Hematopoietic multipotent progenitor cell treated with erythropoietin and hydrocortisone succinate and interleukin-3 and kit ligand, for 17 days (in vitro differentiated cells): ENCODE measurements at places on chromosomes 5 and 9.

DNA sequence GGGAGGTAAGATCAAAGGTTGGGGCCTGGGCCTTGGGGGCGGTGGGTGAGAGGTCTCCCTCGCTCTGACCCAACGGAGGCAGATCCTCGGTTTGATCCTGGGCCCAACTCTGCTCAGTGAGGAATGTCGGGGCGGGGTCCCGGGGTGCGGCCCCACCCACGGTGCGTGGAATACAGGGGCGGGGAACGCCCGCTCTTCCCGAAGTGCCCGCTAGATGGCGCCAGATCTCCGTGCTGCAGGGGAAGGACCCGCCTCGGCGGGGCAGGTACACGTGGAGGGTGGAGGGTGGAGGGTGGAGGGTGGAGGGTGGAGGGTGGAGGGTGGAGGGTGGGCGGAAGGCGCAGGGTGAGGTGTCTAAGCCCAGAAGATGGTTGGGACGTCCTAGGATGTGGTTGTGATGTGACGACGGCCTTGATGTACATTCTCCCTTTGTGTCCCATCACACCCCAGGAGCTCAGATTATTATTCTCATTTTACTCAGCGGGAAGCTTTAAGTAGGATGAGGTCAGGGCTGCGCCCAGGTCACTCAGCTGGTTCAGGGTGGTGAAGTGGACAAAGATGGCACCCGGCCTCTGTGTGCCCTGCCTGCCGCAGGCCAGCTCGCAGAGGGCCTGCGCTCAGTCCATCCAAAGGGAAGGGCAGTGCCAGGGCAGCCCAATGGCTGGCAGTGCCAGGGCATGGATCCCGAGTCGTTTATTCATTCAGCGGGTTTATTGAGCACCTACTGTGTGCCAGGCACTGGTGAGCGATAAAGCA is 9.4 kb upstream of the RPS14 start:
- DNase-seq = peak; percentile 88

DNA sequence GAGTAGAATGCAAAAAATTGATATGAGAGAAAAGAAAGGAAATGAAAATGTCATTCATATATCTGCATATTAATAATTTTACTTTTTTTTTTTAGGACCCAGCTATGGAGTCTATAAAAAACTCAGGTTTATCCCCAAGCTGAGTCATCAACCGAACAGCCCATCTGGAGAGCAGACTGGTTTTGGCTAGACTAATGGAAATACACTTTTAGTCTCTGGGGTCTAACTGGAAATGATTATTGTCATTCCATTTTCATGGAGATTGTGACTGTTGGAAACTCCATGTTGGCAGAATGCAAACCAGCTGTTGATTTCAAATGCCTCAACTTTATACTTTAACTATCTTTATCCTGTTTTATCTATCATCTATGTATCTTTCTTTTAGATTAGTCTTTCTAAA is 28.7 kb downstream of the ANXA1 start:
- DNase-seq = no peak

DNA sequence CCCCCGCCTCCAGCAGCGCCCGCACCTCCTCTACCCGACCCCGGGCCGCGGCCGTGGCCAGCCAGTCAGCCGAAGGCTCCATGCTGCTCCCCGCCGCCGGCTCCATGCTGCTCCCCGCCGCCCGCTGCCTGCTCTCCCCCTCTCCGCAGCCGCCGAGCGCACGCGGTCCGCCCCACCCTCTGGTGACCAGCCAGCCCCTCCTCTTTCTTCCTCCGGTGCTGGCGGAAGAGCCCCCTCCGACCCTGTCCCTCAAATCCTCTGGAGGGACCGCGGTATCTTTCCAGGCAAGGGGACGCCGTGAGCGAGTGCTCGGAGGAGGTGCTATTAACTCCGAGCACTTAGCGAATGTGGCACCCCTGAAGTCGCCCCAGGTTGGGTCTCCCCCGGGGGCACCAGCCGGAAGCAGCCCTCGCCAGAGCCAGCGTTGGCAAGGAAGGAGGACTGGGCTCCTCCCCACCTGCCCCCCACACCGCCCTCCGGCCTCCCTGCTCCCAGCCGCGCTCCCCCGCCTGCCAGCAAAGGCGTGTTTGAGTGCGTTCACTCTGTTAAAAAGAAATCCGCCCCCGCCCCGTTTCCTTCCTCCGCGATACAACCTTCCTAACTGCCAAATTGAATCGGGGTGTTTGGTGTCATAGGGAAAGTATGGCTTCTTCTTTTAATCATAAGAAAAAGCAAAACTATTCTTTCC is 19.3 kb downstream of the CDKN2A start:
- DNase-seq = no peak

GRCh38 chr5:14965815-14966214 is 94.2 kb upstream of the ANKH start:
- no peak for DNase-seq

DNA sequence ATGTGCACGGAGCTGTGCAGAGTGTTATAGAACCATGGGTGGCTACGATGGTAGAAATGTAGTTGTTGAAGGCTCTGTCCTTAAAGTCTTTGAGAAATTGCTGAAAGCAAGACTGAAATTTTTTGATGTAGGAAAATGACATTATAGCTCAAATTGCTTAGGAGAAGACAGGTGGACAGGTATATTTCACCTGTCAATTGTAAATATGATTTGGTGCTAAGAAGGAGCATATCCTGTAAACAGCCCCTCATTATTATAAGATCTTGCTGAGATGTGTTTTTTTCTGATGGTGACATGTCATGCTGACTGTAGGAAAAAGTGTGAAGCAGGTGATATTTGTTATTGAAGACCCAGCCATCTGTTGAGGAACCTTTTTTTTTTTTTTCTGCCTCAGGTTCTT is 377.9 kb downstream of the PSAT1 start:
- DNase-seq = no peak
